ENCODE measurements at places on chromosomes 5 and 9.

GRCh38 chr5:89452081-89452480, 569.1 kb upstream of the MEF2C start:
- no peak for DNase-seq

DNA sequence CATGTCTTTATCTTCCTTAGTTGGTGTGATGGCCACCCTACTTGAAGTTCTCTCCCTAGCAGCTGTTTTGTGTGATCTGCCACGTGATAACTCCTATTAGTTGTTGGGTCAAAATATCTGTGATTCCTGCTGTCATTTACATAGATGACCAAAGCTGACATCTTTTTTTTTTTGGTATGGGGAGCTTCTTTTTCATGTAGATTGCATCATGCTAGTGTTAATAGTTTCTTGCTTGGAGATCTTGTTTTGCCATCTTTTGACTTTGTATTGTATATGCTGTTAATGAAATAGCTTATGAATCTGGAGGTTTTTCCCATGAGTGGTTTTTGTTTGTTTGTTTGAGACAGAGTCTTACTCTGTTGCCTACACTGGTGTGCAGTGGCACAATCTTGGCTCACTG, 243.8 kb downstream of the KDM4C start:
- no peak for DNase-seq

DNA sequence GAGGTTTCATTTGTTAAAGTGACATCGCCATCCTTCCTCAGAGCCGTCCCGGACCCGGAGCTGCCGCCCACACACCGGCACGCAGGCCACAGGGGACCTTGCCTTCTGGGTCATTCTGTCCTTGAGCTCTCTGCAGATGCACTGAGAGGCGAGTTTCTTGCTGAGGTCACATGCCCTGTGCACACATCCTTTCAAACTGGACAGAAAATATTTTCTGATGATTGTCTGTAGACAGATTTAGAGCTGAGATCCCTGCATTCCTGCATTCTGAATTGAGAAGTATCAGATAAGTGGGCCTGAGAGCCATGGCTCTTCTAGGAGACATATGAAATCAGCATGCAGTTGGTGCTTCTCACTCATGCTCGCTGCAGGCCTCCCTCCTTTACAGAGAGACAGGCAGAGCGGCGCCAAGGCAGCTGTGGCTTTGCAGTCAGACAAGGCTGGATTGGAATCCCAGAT, 25.4 kb downstream of the BOD1 start:
- no peak for DNase-seq

- DNase-seq, result peak; percentile 64
Measured at GRCh38 chr5:173774271-173774761, 113.8 kb upstream of the CPEB4 start.

GRCh38 chr9:127204771-127205470, 59.7 kb upstream of the GARNL3 start:
- DNase-seq, result no peak

- DNase-seq, result no peak
Measured at GRCh38 chr5:33312571-33313549, 127.9 kb upstream of the TARS1 start.

DNA sequence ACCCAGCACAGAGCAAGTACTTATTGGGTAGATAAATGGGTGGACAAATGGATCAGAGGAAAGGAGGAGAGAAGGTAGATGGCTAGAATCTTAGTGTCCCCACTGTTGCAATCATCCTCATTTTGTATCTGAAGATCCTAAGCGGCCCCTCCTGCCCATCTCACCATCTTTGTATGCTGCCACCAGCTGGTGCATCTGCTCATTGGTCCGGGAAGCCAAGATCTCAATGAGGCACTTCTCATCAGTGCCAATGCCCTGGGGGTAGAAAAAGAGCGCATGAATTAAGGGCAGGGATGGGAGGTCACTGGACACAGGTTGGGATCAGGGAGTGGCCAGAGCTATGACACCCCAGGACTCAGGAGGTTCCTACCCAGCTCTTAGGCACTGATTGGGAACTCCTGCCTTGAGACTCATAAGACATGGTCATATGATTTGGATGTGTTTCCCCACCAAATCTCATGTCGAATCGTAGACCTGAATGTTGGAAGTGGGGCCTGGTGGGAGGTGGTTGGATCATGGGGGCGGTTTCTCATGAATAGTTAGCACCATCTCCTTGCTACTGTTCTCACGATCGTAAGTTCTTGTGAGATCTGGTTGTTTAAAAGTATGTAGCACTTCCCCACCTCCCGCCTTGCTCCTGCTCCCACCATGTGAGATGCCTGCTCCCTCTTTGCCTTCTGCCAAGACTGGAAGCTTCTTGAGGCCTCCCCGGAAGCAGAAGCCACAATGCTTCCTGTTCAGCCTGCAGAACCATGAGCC, 20.3 kb downstream of the ANXA6 start:
- no peak for DNase-seq

DNA sequence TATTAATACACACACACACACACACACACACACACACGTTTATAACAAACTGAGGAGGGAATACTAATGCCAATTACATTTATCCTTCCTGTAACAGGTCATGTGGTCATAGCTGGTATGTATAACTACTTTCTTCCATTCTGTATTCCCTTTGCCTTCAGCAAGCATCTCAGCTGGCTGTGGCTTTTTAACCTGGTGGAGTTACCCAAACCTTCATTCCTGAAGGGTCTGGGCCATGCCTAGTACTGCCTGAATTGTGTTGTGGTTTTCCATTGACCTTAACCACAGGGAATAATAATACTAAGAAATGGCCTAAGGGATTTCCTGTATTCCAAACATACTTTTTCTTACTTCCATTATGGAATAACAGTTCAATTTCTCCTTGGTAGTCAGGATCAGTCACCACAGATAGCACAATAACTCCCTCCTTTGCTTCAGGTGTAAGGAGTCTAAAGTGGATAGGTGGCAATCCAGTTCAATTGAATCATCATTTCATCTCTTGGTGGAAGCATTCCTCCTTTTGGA, 222.2 kb upstream of the MEF2C start:
- DNase-seq, result no peak

GRCh38 chr9:137645211-137645610, 26.4 kb downstream of the EHMT1 start:
- DNase-seq, result no peak

GRCh38 chr9:81119591-81119990, 569.8 kb downstream of the TLE1 start:
- no peak for DNase-seq

DNA sequence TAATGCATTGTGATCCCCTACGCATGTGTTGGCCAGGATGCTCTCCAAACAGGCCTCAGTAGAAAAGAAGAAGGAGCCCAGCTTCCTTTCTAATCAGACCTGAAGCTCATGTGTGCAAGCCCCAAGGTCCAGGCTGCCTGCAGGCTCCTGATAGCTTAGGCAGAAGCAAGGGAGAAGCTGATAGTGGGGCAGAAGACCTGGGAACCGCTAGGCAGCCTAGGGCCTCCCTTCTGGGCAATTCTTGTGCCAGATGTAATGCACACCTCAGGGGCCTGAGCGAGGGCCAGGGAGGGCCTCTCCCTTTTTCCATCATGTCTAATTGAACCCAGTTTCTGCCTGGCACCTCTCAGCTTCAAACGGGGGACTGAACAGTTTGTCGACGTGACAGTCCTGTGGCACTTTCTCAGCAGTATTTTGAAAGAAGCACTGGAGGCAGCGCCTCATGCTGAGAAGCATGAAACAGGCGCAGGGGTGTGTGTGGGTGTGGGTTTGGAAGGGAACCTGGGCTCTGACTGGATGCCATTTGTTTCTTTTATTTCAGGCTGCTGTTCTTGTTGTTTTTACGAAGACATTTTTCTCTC, 212.8 kb downstream of the PIK3R1 start:
- no peak for DNase-seq

DNA sequence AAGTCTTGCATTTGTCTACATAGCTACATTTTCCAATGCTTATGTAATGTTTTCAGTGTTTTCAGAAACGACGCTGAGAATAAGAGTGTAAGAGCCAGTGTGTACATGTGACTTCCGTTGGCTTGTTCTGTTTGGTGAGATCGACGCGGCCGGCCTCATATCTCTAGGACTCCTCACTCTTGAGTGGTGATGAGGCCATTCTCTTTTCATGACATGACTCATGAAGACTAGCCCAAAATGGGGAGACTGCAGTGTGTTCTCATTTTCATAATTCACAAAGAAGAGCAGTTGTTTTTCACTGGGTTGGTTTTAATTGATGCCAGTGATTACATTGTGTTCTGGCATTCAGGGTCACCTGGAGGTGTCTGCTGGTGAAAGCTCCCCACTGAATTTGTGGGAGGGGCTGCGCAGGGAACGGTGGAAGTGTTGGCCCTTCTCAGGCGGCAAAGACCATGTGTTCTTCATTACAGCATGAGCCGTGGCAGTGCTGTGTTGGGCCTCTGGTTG, 131.5 kb upstream of the OTULINL start:
- DNase-seq, result peak; percentile 70

GRCh38 chr9:113558632-113559502, 95.3 kb downstream of the RGS3 start:
- peak; percentile 89 for DNase-seq

- no peak for DNase-seq
Measured at GRCh38 chr9:61634192-61634591, 444.4 kb downstream of the SPATA31A7 start.

DNA sequence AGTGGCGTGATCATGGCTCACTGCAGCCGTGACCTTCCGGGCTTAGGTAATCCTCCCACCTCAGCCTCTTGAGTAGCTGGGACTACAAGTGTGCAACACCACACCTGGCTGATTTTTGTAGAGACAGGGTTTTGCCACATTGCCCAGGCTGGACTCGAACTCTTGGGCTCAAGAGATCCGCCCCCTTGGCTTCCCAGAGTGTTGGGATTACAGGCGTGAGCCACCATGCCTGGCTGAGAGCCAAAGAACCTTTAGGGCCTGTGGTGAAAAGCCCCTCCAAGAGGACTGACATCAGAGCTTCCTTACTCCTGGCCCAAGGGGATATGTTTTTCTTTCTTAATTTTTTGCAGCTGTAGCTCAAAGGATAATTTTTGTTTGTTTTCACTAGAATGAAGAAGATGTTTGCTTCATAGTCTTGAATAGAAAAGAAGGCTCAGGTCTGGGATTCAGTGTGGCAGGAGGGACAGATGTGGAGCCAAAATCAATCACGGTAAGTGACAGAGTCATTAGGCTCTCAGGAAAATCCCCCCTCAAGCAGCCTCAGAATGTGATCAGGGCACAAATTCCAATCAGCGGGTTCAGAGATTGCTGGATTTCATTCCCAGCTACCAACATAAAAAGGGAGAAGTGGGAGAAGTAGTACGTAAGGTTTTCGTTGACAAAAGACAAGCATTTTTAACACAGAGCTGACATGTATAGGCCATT, 77.1 kb downstream of the GOLPH3 start:
- DNase-seq, result no peak

DNA sequence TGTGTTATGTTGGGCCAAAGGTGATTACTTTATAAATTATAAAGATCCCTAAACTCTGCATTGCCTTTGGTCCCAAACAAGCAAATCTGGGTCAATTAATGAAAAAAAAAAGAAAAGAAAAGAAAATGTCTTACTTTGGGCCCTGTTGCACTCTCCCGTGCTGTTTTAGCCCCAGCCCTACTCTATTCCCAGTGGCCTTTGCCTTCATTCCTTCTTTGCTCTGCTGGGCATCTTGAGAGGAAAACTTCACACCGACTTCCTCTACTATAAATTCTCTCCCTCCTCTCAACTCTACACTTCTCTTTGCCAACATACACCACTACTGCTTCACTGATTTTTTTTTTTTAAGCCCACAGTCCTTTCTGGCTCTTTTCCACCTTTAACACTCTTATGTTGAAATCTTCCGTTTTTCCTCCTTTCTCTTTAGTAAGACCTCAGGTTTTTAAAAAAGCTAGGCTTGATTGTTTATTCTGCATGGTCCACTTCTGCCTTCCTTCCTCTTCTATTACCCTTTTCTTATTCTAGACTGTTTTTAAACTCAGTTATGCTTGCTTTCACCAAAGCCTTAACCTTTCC, 4.5 kb upstream of the MSMP start:
- DNase-seq, result no peak

DNA sequence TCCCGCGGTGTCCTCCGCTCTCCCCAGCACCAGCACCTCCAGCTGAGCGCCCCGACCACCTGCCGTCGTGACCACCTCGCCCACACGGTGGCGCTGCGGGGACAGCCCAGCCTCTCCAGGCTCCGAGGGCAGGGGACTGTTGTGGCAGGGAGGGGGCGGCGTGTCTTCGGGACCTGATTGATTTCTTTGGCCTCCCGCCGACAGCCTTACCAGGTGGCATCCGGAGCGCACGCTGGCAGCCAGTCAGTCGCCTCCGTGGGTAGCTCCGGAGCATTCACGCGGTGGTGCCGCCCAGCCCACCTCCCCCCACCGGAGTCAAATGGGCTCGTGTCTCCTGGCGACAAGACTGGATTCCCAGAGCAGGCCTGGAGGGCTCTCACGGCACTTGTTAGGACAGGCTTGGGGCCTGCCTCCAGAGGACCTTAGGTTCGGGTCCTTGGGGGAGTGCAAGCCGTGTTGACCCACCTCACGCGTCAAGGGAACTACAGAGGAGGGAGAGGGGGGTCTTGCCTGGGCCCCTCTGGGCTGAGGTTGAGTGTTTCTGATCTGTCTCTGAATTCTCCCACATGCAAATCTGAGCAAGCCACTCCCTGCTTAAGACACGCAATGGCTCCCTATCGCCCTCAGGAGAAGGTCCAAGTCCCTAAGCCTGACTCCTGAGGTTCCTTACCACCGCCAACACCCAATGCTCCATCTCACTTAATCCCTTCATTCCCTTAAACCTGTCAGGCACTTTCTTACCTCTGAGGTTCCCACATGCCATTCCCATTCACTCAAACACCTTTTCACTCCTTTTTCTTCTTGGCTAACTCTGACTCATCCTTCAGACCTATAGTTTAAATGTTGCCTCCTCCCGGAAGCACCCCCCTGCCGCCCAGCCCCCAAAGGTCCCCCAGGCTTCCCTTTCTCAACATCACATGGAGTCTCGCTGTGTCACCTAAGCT, 51.2 kb upstream of the GGTA1 start:
- DNase-seq, result peak; percentile 85

- DNase-seq, result no peak
Measured at GRCh38 chr5:168941901-168942300, 359.0 kb downstream of the SLIT3 start.

GRCh38 chr5:107869438-107870115, 198.8 kb upstream of the EFNA5 start:
- no peak for DNase-seq

DNA sequence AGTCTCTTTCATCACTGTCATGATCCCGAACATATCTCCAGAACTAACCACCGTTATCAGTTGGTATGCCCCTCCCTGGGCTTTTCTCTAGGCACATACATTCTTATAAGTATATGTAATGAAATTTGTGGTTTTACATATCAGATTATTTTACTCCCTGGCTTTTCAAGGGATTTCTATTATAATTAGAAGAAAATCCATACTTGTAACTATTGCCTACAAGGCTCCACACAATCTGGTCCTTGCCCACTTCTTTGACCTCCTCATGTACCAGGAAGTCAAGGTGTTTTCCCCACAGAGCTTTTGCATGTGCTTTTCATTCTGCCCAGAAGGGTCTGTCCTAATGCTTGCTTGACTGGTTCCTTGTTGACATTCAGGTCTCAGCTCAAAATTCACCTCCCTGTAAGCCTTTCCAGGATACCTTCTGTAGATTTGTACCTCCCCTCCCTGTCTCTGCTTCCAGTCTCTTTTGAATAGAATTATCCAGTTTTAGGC, 33.6 kb upstream of the HSD17B4 start:
- no peak for DNase-seq

GRCh38 chr5:170681013-170681433, 102.5 kb upstream of the GABRP start:
- DNase-seq, result peak; percentile 21
